ENCODE measurements at places on chromosomes 5 and 9. TPM values are rescaled to one million over a fixed set of nuclear protein-coding genes. Genes with fewer than 3 reads are reported as not detected.
A peak's percentile ranks its signal among the peaks of the same experiment; 100 is the strongest.

DNA sequence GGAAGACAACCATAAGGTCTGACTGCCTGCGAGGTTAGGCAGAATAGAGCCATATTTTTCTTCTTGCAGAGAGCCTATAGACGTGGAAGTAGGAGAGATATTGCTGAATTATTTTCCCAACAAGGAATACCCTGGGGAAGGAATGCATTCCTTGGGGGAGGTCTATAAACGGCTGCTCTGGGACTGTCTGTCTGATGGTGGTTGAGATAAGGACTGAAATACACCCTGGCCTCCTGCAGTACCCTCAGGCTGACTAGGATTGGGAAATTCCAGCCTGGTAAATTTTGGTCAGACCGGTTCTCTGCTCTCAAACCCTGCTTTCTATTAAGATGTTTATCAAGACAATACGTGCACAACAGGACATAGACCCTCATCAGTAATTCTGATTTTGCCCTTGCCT, 617.5 kb upstream of the GRIN3A start:
- DNase-seq = no peak

GRCh38 chr5:57611177-57611576, 128.6 kb upstream of the ACTBL2 start:
- no peak for DNase-seq

- no peak for DNase-seq
Observed at GRCh38 chr5:116044073-116044472, 11.8 kb downstream of the ARL14EPL start.

- DNase-seq = no peak
Observed at GRCh38 chr5:116396476-116397099, 178.0 kb downstream of the SEMA6A start.

- peak; percentile 62 for DNase-seq
Observed at GRCh38 chr9:128203024-128203706, at the start of gene DNM1. DNM1 (plus strand) TSS chr9:128203379; CDS start chr9:128203471, 92 bp downstream.

DNA sequence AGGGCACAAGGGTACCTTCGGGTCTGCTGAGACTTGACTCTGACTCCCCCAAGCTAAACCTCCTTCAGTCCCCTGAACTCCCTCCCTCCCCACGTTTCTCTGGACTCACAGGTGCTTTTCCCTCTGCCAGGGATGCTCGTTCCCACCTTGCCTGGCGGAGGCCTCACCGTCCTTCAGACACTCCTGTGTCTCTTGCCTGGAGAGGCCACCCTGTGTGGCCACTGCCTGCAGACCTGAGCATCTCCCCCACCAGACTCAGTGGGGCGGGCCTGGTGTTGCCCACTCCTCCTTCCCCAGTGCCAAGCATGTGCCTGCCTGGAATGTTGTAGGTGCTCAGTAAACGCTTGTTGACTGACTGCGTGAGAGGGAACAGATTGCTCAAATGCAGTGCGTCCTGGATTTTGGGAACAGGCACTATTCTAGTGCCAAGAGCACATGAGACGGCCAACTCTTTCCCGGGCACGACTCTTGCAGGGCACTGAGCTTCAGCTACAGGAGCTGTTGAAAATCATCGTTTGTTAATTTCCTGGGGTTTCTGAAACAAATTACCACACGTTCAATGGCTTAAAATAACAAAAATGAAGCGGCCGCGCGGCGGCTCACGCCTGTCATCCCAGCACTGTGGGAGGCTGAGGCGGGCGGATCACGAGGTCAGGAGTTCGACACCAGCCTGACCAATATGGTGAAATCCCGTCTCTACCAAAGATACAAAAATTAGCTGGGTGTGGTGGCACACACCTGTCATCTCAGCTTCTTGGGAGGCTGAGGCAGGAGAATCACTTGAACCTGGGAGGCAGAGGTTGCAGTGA, 71.0 kb upstream of the BARHL1 start:
- no peak for DNase-seq

DNA sequence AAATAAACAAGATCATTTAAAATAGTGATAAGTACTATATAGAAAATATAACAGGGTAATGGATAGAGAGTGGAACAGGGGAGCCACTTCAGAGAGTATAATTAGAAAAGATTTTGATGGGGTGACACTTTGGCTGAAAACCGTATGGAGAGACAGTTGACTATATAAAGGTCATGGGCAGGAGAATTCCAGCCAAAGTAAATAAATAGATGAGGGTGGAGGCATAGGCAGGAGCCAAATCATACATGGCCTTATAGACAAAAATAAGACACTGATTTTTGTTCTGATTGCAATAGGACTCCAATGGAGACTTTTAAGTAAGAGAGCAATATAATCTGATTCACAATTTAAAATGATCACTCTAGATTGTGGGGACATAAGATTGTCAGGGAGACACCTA, 37.5 kb upstream of the NUDT12 start:
- DNase-seq = no peak

GRCh38 chr5:141762790-141763368, 80.8 kb upstream of the ARAP3 start:
- no peak for DNase-seq

GRCh38 chr5:112865128-112865527, 4.0 kb downstream of the SRP19 start:
- DNase-seq = no peak

- peak; percentile 82 for DNase-seq
Observed at GRCh38 chr5:10663489-10664179, 97.4 kb downstream of the DAP start.

- no peak for DNase-seq
Observed at GRCh38 chr5:75058986-75059535, 6.7 kb upstream of the GCNT4 start.

GRCh38 chr5:131104169-131104808, 60.8 kb downstream of the HINT1 start:
- no peak for DNase-seq

GRCh38 chr9:13369431-13369830, 89.9 kb upstream of the MPDZ start:
- DNase-seq = no peak

- DNase-seq = no peak
Observed at GRCh38 chr5:26945901-26946300, 92.5 kb downstream of the CDH9 start.

DNA sequence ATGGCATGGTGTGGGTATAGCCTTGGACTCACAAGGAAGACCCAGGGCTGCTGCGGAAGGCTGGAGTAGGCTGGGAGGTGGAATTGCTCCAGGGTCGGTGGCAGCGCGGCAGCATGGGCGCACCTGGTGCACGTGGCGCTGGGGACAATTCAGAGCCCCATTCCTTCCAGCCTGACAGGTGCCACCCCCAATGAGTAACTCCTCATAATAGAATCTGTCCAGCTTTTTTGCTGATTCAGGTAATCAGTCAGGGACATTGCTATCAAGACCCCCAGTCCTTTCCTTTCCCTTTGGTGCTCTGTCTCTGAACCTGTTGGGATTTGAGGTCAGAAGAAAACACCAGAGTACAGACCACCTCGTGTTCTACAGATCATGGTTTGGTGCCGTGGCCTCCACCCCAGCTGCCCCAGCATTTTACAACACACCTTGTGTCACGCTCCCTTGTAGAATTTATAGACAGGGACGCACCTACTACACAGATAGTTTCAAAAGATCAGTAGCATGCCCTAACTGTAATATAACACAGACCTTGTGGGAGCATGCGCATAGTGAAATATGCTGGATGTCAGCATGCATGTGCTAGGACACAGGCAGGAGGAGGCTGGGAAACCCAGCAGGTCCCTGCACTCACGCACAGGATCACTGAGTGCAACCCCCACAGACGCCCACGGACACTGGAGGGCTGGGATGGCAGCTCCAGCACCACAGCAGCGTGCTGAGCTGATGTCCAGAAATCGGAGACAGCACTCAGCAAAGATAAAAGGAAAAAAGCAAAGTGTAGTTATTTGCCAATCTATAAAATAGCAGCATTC, 47.9 kb upstream of the CTSL start:
- DNase-seq = no peak

DNA sequence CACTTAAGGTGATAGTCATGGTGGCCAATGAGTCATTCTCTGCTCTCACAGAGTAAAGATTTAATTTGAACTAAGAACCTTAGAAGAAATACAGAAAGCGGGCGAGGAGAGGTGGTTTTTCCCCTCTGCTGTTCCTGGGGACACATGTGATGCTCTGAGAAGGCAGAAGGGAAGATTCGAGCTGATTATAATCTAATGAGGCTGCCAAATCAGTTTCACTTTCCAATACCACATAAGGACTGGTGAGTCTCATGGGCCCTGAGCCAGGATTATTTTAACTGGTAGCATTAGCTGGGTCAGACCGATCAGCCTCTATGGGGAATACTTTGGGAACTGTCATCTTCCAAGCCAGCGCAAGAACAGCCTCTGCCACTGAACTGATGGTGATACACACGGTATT, 116.5 kb downstream of the SLC1A3 start:
- DNase-seq = peak; percentile 8

DNA sequence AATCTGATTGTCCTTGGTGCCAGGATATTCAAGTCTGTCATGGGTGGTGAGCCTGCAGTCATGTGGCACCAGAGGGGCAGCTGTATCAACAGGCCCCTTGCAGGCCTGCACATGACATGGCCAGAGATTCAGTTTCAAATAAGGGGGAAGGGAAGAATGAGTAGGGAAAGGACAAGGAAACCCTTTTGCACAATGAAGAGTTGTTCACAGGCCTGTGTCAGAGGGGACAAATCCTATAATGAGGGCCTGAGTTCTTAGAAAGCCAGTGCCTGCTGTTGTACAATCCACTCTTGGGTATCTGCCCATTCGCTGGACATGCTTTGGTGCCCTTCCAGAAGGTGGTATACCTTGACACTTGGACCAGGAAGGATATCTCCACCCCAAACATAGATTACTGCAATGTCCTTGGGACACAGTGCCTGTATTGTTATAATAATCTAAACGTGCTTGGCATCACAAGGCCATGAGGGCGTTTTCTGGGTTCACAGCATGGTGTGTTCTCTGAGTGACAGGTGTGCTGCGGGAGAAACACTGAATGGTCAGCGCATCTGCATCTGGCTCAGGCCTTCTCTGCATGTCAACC, 1.9 kb upstream of the TMEM171 start:
- no peak for DNase-seq

GRCh38 chr9:38308136-38308535, 84.4 kb upstream of the ALDH1B1 start:
- DNase-seq = no peak

PCDHB6 gene
- total RNA-seq = 0.20 TPM

SLCO6A1 gene
- not detected for total RNA-seq

GBA2 gene
- 54.0 TPM for total RNA-seq
